ENCODE measurements at places on chromosomes 12 and 14. TPM values are rescaled to one million over a fixed set of nuclear protein-coding genes. Genes with fewer than 3 reads are reported as not detected.

SLC16A7 gene
- 12.5 TPM for total RNA-seq

GLS2 gene
- not detected for total RNA-seq

GLT1D1 gene
- 3.6 TPM for total RNA-seq

CCDC197 gene
- not detected for total RNA-seq

SRGAP1 gene
- 30.0 TPM for total RNA-seq

Measured in Caki2 (cell line).